ENCODE measurements at places on chromosomes 2 and 18. TPM values are rescaled to one million over a fixed set of nuclear protein-coding genes. Genes with fewer than 3 reads are reported as not detected.

TLX2 gene
- 0.82 TPM for total RNA-seq

CPO gene
- not detected for total RNA-seq

TUBB8B gene
- not detected for total RNA-seq

PLA2R1 gene
- not detected for total RNA-seq

TMEM169 gene
- total RNA-seq = 1.1 TPM

CD8B gene
- 396 TPM for total RNA-seq

GPBAR1 gene
- 0.82 TPM for total RNA-seq

RBKS gene
- total RNA-seq = 3.4 TPM

LDLRAD4 gene
- 44.5 TPM for total RNA-seq

PSMA8 gene
- 0.82 TPM for total RNA-seq

ARMC9 gene
- 3.2 TPM for total RNA-seq

CXCR2 gene
- total RNA-seq = 0.30 TPM

SPAG16 gene
- 7.4 TPM for total RNA-seq

VSNL1 gene
- not detected for total RNA-seq

VIT gene
- not detected for total RNA-seq

MFSD2B gene
- total RNA-seq = not detected

SPRED2 gene
- 3.2 TPM for total RNA-seq

RPRM gene
- total RNA-seq = not detected

LHCGR gene
- not detected for total RNA-seq

AQP4 gene
- total RNA-seq = not detected

DYNAP gene
- total RNA-seq = not detected

SH3BP4 gene
- not detected for total RNA-seq

GREB1 gene
- 1.4 TPM for total RNA-seq

SIX3 gene
- total RNA-seq = not detected

KCNG2 gene
- not detected for total RNA-seq

MAP2 gene
- 0.16 TPM for total RNA-seq

GALR1 gene
- not detected for total RNA-seq

HOXD1 gene
- total RNA-seq = not detected

VIL1 gene
- 0.73 TPM for total RNA-seq

DLX1 gene
- total RNA-seq = not detected

PRKAG3 gene
- total RNA-seq = not detected

TMEM178A gene
- not detected for total RNA-seq

VWA3B gene
- total RNA-seq = not detected

FIGN gene
- total RNA-seq = not detected

CCDC121 gene
- total RNA-seq = 1.5 TPM

MOCOS gene
- total RNA-seq = 0.40 TPM

PROM2 gene
- not detected for total RNA-seq

CYP27A1 gene
- total RNA-seq = not detected

CFAP53 gene
- 0.16 TPM for total RNA-seq
